ENCODE measurements at places on chromosomes 16 and 17.

DNA sequence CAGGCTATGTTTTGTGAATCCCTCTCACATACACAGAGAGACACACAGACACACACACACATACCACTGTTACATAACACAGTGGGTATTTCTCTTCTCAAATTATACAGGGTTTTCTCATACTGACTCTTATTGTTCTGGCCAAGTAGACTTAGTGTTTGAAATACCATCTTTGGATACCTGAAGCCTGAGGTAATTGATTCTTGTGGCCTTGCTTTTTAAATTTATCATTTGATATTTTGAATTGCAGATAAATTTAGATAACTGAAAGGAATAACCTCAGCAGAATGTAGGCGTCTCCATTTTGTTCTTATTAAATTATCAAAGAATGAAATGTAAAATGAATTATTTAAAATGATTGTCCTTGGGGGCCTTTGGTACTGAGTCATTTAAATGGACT, 223.8 kb downstream of the LGALS9B start:
- no peak for DNase-seq

GRCh38 chr16:63200940-63201339, 1164.7 kb upstream of the CDH8 start:
- DNase-seq = no peak

DNA sequence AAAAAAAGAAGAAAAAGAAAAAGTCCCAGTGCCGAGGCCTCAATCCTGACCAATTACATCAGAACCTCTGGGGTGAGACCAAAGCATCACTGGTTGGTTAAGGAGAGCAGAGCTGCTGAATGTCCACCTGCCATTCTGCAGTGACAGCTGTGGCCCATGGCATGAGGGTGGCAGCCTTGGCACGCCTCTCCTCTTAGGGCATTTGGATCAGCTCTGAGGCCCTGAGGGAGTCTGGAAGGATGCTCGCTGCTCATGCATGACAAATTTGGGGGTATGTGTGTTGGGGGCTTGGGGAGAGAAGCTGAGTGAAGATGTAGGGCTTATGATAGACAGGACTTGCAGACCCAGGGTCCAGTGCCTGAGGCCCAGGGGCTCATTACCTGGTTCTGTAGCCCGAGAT, 26.3 kb downstream of the MYLK3 start:
- DNase-seq = no peak

- DNase-seq = no peak
Measured at GRCh38 chr16:10583269-10583668, 2.9 kb upstream of the EMP2 start.
